ENCODE measurements at places on chromosomes 2 and 18. TPM values are rescaled to one million over a fixed set of nuclear protein-coding genes. Genes with fewer than 3 reads are reported as not detected.

Gene SERPINB7
- not detected for total RNA-seq

GRCh38 chr2:157256626-157257025 is 879 bp upstream of the GALNT5 start:
- no peak for DNase-seq
- no peaks in the 10 kb centered on the region for H3K27me3 ChIP-seq
- no peak overlapping the region for H3K27ac ChIP-seq
- no peaks in the 10 kb centered on the region for H3K36me3 ChIP-seq
- no peak overlapping the region for H3K4me3 ChIP-seq

DNA sequence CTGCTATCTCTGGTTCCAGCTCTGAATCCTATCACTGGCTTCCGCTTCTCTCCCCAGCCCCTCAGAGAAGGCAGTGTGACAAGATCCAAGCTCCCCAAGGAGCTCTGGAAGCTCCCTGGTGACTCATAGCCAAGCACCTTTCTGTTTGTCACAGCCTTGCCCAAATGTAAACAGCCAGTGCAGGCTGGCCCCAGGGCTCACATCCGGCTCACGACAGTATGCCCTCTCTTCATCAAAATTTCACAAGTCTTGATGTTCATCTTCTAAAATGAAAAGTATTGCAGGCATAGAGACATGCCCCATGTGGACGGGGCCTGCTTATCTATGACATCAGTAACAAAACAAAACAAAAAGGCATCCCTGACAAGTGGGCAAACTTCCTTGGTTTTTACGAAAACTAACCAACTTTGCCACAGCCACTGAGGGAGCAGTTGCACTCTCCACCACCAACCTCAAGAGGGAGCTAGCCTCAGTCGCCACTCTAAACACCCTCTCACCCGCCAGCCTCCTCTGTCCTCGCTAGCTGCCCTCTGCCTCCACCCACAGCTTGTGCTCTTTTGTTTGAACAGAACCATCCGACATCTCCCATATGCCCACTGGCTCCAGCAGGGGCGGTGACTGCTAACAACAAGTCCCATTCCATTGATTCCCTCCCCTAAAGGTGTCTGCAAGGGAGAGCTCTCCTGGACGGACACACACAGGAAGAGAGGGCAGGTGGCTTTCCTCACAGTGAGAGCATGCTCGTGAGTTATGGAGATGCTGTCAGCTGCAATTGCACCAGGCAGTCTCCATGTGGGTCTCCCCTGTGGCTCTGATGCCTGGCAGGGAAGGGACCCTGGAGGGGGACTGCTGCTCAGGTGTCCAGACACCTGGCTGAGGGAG is 71.0 kb upstream of the DAPL1 start:
- no peak for DNase-seq
- no peaks in the 10 kb centered on the region for H3K27me3 ChIP-seq
- no peaks in the 10 kb centered on the region for H3K36me3 ChIP-seq
- H3K4me3 ChIP-seq, result no peak overlapping the region
- no peak overlapping the region for H3K27ac ChIP-seq

- no peaks in the 10 kb centered on the region for H3K36me3 ChIP-seq
- peaks cover 3% of the 10 kb centered on the region for H3K4me1 ChIP-seq
- H3K27me3 ChIP-seq, result no peaks in the 10 kb centered on the region
- H3K4me3 ChIP-seq, result no peak overlapping the region
- no peak overlapping the region for H3K27ac ChIP-seq
Measured at GRCh38 chr2:220078439-220078838, 451.0 kb downstream of the SLC4A3 start.

- H3K27me3 ChIP-seq, result no peaks in the 10 kb centered on the region
- H3K27ac ChIP-seq, result no peak overlapping the region
- H3K36me3 ChIP-seq, result peaks cover 13% of the 10 kb centered on the region
- DNase-seq, result no peak
Measured at GRCh38 chr2:73489053-73489452, 103.4 kb downstream of the ALMS1 start.

All from cardiac muscle cell (in vitro differentiated cells and primary cell).